ENCODE measurements at places on chromosomes 5 and 9.

DNA sequence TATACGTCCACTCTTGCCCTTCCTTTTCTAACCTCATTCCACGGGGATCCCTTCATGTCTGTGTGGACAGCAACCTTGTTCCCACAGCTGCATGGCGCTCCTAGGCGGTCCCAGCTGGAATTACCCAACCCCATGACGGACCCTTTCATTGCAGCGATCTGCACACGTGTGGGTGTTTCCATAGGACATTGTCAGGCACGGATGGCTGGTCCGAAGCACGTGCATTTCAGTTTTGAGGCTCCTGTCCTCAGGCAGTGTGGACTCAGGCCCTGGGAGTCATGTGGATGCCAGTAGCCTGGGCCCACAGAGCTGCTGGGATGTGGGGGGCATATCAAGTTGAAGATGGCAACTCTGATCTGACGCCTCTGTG is 15.0 kb downstream of the CARD19 start:
- no peak for DNase-seq

GRCh38 chr5:17620627-17621026 is 10.4 kb downstream of the TAF11L12 start:
- DNase-seq, result no peak

DNA sequence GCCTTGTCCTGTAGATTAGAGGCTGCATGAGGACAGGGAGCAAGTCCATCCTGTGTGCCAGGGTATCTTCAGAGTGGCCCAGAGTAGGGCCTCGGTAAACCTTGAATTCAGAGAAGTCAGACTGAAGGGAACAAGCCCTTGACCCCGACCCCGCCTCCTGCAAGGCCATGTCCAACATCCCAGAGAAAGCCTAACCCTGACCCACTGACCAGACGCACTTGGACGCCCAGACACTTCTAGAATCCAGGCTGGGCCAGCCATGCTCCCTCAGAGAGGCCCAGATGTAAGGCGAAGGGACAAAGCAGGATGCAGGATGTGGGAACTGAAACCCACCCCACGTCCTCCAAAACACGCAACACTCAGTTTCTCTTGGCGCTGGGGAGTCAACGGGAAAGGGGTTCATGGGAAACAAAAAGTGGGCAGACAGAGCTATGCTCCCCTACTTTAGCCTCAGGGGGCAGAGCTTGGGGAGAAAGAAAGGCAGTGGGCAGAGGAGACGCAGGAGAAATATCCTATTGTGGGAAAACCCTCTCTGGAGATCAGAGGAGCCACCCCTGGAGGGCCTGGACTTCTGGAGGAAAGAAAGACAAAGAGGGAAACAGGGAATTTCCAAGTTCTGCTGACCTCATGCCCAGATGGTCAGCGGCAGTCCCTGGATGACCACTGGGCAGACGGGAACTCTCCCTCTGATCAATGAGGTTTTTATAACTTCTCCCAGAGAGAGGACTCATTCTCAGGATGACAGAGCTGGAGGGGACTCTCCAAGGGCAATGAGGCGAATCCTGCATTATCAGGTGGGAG is 13.0 kb downstream of the TNIP1 start:
- no peak for DNase-seq

- DNase-seq, result no peak
Measured at GRCh38 chr9:35734096-35734495, 1.6 kb downstream of the CREB3 start.

DNA sequence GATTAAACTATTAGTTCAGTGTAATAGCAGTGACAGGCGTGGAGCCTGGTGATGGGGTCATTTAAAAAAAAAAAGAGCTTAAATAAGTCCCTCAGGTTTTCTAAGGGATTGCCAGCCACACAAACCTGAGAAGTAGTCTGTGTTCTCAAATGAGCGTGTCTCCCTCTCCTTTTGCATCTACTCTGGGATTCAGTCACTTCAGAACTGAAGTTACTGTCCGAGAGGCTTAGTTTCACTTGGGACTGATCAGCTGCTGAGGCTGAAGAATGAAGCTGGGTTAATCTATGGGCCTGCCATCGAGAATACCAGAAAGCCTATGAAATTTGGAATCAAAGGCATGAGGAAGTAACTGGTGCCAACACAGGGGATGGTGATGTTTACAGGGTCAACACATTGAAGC is 310.1 kb downstream of the ADAMTS6 start:
- DNase-seq, result no peak

DNA sequence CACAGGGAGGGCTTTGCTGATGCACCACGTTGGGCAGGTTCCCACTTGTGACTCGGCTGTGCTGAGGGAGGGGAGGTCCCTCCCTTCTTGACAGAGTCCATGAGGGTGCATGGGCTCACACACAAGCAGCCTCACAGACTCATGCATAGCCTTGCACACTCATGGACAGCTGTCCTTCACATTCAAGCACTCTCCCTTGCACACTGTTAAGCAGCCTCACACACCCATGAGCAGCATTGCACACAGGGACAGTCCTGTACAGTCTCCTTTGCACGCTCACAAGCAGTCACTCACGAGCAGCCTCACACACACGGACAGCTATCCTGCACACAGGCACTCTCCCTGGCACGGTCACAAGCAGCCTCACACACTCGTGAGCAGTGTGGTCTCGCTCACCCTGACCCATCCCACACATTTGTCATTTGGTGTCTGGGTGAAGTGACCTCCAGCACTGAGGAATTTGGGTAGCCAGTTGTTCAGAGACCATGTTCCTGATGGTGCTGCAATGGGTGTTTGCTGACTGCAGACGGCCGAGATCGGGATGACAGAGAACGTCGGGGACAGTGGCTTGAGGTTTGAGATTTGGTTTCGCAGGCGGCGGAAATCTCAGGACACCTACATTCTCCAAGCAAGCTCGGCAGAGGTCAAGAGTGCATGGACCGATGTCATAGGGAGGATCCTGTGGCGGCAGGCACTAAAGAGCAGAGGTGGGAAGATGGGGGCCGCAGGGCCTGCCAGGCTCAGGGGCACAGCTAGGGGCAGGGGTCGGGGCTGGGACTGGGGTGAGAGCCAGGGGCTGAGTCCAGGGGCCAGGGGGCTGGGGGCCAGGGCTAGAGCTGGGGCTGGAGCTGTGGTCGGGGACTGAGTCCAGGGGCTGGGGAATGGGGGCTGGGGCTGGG is 17.7 kb upstream of the LRRC14B start:
- no peak for DNase-seq

Data from HFF-Myc (cell line).